ENCODE measurements at places on chromosomes 16 and 17.

GRCh38 chr16:81669473-81670350 is 109.4 kb upstream of the PLCG2 start:
- no peak for DNase-seq

DNA sequence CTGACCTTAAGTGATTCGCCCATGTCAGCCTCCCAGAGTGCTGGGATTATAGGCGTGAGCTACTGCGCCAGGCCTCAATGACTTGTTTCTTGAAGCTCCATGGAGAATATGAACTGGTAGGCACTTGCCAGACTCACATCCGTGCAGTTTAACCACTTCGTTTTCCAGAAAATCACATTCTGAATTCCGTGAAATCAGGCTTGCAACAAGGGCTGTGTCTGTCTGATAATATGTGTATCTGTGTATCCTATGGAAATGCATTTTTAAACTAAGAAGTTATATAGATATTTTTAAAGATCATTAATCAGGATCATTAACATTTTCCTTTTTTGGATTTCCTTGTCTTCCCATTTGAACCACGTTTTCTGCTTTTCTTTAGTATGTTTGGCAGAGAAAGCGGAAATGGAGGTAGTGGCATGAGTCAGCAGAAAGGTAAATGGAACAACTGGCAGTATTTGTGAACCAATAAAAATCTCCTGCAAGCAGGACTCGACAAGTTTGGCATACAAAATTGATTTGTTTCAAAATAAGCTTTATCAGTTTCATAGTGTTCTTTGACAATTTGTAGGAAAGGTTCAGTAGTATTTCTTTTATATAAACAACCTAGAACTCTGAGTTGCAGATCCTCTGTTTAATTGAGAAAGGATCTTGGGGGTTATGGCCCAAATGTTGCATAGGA is 33.0 kb downstream of the USP10 start:
- DNase-seq = no peak

GRCh38 chr17:35766903-35767510 is 6.3 kb downstream of the C17orf50 start:
- DNase-seq = peak; percentile 67

DNA sequence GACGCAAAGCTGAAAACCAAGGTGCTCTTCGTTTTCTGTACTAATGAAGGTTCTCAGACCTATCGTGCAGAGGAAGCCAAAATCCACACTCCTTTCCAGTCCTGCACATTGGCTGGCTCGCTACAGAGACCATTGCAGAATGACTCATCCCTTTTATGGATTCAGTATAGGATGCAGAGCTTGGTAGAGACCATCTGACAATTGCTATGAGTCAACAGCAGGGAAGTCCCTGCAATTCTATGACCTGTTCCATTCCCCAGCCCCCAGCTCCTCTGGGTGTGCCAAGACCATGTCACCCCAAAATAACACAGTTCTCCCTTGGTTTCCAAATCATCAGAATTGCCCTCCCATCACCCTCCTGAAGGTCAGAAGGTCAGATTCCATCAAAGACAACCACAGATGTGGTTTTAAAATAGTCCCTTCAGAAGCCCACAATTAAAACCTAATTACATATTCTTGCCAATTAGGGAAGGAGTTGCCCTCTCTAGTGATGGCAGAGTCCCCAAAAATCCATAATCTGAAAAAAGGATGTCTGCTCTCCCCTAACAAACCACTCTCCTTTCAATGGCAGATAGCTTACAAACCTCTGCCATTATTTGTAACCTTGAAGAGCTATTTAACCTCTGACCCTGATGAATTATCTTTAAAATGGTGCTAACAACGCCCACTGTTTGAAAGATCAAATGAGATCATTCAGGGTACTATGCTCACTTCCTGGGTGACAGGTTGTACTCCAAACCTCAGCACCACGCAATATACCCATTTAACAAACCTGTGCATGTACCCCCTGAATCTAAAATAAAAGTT is 108.2 kb upstream of the RBBP6 start:
- DNase-seq = no peak

DNA sequence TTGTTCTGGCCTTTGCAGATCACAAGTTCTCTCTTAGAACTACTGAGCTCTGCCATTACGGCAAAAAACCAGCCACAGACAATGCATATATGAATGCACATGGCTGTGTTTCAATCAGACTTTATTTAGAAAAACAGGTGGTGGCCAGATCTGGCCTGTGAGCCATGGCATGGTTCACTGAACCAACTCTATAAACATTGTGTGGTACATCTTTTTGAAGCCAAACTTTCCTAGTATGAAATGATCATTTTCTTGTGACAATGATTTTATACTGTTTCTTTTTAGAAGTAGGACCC is 65.9 kb upstream of the AMZ2 start:
- DNase-seq = no peak

GRCh38 chr16:85569615-85570212 is 43.4 kb upstream of the GSE1 start:
- no peak for DNase-seq

GRCh38 chr17:80087346-80088265 is 13.8 kb upstream of the GAA start:
- no peak for DNase-seq

DNA sequence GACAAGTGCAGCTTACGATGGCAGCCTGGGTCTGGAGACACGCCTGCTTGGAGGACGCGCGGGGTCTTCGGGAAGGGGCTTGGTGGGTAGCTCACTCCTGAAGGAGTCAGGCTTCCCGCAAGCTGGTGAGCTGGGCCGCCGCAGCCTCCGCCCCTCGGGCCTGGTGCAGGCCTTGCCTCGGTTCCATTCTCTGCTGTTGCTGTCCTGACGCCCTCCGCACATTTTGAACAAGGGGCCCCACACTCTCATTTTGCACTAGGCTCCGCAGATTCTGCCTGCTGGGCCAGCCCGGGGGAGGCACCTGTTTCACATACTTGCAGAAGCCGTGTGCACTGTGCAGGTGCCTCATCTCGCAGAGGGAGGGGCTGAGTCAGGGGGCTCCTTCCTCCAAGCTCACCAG is 31.9 kb upstream of the CBX4 start:
- no peak for DNase-seq

- DNase-seq = peak; percentile 32
Measured at GRCh38 chr16:4517812-4518680, 20.5 kb downstream of the CDIP1 start.

GRCh38 chr17:56735842-56736241 is 97.9 kb downstream of the C17orf67 start:
- no peak for DNase-seq

- DNase-seq = peak; percentile 15
Measured at GRCh38 chr16:2384426-2384825, 43.9 kb upstream of the ABCA3 start.

DNA sequence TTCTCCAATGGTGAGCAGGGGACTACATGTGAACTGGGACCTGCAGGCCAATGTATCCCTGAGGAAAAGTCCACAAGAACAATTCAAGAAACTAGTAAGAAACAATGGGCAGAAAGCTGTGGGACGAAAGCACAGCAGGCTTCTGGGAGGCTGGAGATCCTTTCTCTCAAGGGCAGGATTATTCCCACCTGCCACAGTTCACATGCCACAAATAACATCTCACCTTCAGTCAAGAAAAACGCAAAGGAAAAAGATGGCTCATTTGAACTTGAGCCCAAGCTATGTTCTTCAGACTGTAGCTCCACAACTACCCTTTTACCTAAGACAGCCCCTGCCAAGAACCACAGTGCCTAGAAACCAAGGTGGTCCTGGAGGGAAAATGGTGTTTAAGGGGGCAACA is 13.0 kb downstream of the HAS3 start:
- no peak for DNase-seq

GRCh38 chr16:58107228-58107627 is 22.0 kb downstream of the CFAP20 start:
- DNase-seq = no peak

DNA sequence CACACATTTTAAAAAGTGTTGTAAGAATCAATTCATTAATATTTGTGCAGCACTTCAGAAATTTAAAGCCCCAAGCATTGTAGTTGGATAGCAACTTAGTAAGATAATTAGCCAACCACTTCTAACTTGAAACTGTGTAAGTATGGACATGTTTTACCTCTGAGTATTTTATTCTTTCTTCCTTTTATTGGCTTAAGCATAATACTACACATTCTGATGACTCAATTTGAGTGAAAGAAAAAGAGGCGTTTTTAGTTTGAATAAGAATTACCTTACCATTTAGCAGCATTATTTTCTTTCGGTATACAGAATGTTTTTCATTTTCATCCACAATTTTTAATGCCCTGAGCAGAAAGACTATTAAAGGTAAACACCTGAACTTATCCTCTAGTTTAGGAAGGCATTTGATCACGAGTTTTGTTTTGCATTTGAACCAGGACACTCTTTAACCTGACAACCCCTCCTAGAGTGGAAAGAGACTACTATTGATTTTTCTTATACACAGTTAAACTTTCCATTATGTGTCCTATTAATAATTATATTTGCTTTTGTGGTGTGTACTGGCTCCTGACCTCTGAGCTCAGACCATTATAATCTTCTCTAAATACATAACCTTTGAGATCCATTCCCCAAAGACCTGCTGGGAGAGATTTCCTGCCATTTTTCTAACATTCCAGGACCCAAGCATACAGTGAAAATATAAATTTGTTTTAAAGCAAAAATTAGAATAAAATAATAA is 9.2 kb downstream of the NACA2 start:
- no peak for DNase-seq

GRCh38 chr16:17303101-17303500 is 167.7 kb downstream of the XYLT1 start:
- DNase-seq = no peak

- DNase-seq = no peak
Measured at GRCh38 chr17:41421116-41421515, 3.3 kb downstream of the KRT37 start.

GRCh38 chr16:20674684-20675487 is 22.6 kb downstream of the ACSM1 start:
- no peak for DNase-seq

- DNase-seq = no peak
Measured at GRCh38 chr17:871751-872519, 89.8 kb downstream of the MRM3 start.

GRCh38 chr16:85698459-85698891 is 9.7 kb upstream of the GINS2 start:
- no peak for DNase-seq

- DNase-seq = no peak
Measured at GRCh38 chr17:39236981-39237441, 11.3 kb upstream of the STAC2 start.

DNA sequence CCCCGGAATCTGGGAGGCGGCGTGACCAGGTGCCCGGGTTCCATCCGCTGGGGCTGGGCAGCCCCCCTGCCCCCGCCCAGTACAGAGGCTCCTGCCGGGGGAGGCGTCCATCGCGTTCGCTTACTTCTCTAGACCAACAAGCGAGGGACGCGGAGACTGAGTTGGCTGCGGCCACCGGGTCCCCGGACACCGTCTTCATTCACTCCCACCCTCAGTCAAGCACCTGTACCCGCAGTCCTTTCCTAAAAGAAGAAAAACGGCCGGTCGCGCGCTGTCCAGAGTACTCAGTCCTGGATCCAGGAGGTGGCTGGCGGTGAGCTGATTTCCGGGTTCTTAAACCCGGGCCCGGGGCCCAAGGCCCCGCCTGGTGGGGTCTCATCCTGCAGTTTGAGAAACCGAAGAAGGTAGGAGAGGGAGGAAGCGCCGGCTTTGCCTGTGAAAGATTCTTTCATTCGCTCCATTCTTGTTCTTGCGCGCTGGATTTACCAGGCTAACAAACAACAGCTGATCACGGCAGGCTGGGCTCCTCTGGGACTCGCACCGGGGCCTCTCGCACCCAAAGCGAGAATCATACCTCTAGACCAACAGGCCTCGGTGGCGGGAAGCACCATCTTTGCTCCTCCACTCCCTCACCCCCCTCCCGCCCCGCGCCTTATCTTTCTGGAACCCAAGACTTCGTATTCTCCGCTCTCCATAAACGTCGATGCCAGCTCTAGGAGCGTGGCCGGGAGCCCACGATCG is 17.4 kb upstream of the OR1F1 start:
- DNase-seq = no peak

- peak; percentile 100 for DNase-seq
Measured at GRCh38 chr17:57481910-57482391, 225.6 kb downstream of the MSI2 start.

GRCh38 chr17:8124350-8125153 is 646 bp upstream of the HES7 start:
- DNase-seq = peak; percentile 33

- DNase-seq = no peak
Measured at GRCh38 chr17:16423226-16423872, 8.0 kb downstream of the TRPV2 start.

- DNase-seq = no peak
Measured at GRCh38 chr17:81120149-81120484, 45.2 kb upstream of the PVALEF start.

- DNase-seq = no peak
Measured at GRCh38 chr16:55030944-55031343, 100.3 kb downstream of the IRX5 start.

DNA sequence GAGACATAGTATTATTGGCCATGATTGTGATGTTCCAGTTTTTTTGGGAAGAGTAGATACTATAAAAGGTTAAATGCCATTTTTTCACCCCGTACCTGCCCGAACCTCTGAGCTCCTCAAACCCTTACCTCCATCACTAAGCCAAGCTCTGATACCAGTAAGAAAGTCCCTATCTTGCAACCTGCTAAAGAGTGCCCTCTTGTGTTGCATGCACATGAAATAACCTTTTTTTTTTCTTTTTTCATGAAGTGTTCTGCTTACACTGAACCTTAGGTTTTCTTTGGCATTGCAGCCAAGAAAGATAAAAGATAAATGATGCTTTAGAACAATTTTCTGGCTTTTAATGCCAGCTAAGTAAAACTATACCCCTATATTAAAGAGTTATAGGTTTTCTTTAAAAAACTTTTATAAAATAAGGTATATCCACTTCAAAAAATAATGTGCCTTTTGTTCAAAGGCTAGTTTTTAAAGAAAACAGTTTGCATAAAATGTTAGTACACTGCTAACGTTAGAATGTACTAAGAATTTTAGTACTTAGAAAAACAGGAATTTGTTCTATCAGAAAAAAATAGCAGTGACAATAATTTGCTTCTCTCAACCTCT is 295.3 kb upstream of the PMFBP1 start:
- peak; percentile 80 for DNase-seq

DNA sequence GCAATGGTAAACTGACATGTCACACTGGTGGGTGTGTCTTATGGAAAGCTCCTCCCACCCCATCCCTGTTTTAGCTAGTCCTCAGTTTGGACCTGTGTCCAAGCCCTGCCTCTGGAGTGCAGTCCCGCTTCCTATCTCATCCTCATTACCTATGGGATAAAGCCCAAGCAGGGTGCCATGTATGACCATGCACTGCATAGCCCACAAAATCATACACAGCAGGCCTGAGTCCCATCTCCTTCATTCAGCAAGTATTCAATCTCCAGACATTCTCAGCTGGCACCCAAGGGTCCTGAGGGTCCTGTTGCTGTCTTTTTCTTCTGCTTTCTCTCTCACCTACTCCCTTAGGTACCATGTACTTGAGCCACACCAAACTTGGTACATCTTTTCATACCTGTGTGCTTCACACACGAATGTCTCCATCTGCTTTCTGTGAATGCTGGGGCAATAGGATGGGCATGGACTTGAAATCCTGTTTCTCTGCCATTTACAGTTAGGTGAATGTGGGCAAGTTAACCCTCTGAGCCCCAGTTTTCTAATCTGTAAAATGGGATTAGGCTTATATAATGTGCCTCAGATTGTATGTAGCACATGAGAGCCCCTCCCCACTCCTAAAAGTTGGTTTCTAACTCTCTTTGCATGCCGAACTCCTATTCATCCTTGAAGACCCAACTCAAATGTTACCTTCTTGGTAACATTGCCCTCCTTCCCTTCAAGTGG is 28.5 kb downstream of the TNS4 start:
- DNase-seq = peak; percentile 49
